ENCODE measurements at places on chromosomes 2 and 18.
A peak's percentile ranks its signal among the peaks of the same experiment; 100 is the strongest.

DNA sequence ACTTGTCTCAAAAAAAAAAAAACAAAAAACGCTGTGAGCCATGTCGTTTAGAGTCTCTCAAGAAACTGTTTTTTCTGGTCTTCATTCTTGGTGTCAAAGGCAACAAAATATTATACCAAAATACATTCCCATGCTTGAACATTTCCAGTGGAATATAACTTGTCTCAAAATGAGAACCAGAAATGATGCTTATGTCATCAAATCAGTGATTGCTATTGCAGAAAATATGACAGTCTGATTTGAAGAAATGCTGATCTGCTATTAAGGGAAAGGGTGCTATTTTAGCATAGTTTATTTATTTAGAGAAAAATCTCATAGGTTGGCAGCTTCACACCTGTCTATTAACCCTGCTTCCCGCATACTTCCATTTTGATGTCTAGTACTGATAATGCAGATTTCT lies 82.4 kb upstream of the ACSL3 start:
- DNase-seq, result no peak

- peak; percentile 6 for DNase-seq
Observed at GRCh38 chr2:23788100-23788499, 138.8 kb downstream of the ATAD2B start.

DNA sequence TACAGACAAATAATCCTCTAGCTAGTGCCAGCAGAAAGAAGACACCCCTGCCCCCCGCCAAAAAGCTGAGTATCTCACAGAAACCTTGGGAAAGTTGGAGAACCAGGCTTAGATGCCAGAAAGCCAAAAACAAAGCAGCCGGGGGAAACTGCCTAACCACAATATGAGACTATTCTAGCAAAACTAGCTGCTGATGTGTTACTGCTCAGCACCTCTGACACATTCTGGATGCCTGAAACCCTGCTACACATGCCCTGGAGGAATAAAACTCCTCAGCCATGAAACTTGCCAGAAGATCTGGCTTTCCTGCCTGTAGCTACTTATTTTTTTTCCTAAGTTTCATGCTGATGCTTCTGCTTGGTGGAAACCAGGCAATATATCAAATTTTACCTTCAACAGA lies 122.7 kb upstream of the GCFC2 start:
- no peak for DNase-seq

DNA sequence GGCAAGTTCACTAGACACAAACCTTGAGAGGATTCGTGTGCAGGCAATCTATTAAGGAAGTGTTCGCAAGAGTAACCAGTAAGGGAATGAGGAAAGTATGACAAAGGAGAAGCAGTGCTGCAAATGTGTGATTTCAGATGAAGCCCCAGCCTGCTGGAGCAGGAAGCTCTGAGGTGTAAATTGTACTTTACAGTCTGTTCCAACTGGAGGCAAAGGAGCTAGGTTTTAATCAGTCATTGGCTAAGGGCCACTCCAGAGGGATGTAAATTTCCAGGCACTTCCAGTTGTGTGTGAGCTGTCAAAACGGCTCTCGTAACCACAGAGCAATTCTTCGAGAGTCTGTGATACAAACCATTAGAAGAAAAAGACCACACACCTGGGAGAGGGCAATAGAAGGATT lies 359.5 kb upstream of the FAM98A start:
- DNase-seq, result no peak

DNA sequence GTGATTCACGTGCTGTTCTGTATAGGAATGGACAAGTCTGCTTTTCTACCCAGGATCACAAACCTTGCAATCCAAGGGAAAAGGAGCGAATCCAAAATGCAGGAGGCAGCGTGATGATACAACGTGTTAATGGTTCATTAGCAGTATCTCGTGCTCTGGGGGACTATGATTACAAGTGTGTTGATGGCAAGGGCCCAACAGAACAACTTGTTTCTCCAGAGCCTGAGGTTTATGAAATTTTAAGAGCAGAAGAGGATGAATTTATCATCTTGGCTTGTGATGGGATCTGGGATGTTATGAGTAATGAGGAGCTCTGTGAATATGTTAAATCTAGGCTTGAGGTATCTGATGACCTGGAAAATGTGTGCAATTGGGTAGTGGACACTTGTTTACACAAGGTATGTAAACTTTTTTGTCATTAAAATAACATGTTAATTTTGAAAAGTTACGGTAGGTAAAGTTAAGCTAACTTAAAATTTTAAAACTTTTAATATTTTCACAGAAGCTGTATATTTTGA lies 33.0 kb downstream of the PPM1B start:
- DNase-seq, result no peak

GRCh38 chr18:75582940-75583339 lies 155.4 kb upstream of the SMIM21 start:
- DNase-seq, result no peak

GRCh38 chr2:230068016-230068650 lies 591 bp downstream of the SLC16A14 start:
- peak; percentile 52 for DNase-seq

DNA sequence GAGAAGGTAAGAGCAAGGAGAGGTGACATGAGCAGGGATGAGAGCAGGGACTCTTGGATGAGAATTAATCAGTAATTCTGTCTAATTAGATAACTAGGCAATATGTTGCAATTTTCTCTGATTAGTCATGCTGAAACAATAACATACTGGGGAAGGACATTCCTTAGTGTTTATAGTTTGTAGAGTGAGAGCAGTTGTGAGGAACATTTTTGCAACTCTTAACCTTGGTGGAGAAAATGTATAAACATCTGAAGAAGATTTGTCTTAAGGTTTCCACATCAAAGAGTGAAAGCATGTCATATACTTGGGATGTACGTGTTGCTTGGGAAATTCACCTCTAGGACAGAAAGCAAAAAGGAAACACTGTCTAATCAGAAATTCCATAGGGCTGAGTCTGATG lies 955.4 kb upstream of the FANCL start:
- DNase-seq, result no peak

DNA sequence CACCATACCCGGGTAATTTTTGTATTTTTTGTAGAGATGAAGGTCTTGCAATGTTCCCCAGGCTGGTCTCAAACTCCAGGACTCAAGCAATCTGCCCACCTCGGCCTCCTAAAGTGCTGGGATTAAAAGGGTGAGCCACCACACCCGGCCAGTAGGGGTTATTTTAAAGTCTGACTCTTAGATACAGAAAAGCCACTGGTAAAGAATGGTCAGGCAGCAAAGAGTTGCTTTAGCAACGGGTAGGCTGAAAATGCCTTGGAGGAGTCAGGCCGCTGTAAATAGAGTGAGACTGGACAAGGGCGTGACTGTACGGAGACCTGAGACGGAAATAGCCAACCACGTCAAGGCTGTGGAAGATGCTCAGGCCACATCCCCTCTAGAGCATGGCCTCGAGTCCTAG lies 54.2 kb downstream of the ACKR3 start:
- DNase-seq, result no peak

DNA sequence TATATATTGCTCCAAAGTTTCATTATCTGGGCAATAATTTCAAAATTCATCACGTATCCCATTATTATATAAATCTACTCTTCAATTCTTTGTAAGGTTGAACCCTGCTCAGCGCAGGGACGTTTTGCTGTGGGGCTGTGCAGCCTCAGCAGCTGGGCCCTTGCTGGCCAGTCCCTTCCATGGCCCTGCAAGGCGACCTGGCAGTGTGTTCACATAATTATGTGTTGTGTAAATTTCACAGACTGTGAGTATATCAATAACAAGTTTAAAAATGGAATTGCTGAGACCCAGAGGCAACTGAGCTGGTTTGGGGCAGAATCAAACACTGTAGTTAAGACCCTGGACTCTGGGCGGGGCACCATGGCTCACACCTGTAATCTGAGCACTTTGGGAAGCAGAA lies 16.1 kb upstream of the MAL start:
- DNase-seq, result no peak

DNA sequence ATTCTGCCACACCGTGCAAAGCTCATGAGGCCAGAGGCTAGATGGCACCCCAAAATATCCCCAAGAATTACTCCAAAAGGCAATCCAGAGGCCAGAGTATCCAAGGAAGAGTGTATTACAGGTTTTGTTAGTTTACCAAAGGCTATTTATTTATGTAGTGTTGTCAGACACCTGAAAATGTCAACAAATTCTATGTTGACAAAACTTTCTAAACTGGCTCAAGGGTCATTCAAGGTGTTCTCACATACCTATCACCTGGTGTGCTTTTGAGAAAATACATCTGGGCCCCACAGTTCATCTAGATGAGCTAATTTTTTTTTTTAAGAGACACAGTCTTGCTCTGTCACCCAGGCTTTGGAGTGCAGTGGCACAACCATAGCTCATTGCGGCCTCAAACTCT lies 12.4 kb upstream of the DTNB start:
- no peak for DNase-seq

DNA sequence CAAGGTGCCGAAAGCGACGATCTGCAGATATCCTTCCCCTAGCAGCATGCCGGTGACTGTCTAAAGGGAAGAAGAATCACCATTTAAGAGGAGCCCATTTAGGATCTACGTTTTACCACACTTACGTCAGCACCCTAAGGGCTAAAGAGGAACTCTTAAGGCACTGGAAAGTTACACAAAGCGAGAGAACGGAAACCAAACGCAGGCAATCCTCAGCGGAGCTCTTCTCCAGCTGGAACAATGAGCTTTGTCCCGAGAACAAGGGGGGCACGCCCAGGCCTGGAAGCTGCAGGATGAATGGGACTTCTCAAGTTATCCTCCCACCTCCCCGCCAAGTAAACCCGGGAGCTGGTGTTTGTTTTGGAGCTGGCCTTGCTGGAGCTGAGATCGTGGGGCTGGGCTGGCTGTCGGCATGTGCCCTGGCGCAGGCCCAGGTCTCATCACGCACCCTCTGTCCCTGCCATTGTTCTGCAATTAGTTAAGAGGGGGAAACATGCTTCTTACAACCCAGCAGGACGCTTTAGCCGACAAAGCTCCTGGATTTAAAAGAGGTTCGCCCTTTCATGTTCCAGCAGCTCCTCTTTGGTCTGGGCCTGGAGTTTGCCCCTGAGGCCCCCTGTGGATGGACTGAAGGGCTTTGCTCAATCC lies 36.4 kb downstream of the PXDN start:
- DNase-seq, result no peak

DNA sequence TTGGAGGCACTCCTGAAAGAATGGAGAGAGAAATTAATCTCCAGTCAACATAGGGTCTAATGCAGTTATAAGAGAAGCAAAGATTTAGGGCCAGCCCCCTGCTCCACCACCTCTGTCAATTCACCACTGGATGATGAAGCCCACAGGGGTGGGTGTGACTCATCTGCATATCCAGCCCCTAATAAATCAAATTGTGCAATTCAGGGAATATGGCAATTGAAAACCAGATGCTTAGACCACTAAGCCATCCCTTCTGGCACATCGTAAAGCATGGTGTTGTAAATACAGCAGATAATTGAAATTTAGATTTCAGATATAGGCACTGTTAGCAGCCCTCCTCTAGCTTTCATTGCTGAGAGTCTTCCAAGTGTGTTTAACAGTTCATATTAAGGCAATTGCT lies 541.4 kb downstream of the PARD3B start:
- no peak for DNase-seq

- no peak for DNase-seq
Observed at GRCh38 chr18:47434214-47434746, 182.8 kb upstream of the SKOR2 start.

GRCh38 chr18:36665952-36666351 lies 162.8 kb downstream of the TPGS2 start:
- no peak for DNase-seq

DNA sequence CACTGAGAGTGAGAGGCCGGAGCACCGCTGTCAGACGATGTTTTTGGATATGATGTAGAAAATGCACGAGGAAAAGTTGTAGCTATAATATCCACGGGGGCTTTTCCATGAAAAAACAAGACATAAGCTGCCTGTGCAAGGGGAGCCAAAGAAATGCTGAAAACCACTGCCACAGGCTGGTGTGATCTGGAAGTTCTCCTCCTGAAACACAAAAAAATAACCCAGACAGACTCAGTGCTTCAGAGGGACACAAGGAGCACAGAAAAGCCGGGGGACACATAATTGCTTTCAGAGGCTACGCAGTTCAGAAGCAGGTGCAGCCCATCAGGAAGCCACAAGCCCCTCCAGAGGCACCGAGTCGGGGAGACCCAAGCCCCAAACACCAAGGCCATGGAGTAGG lies 98.2 kb downstream of the ZNF516 start:
- no peak for DNase-seq

- no peak for DNase-seq
Observed at GRCh38 chr2:216584112-216584511, 49.1 kb upstream of the IGFBP2 start.

DNA sequence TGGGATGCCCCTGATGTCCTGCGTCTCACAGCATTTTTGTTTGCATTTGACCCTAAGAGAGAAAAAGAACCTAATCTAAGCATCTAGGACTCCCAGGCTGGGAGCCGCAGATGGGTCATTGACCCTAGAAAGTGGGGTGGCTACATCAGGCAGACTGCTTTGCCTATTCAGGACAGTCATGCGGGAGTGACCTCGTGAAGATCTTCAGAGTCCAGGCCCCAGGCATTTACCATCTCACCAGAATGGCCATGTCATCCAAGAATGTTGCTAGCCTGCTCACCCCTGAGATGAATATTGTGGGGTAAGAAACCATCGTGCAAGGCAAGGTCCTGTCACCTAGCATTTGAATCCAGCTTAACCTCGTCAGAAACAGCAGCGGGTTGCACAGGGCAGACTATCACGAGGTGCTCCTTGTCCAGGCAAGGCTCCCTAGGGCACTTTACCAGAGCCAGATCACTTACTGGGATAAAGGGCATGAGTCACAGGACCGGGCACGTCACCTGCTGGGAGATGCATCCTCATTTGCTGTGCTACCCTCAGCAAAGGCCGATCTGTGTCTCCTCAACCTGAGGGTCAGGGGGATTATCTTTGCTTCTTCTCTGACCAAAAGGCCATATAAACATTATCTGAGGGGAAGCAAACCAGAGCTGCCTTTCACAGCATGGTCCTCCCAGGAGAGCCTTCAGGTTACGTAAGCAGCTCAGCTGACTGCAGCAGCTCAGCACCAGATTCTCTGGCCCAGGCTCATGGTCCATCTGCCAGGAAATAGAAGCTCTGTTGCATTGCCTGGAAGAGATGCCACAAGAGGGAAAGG lies 162.3 kb downstream of the ACKR3 start:
- no peak for DNase-seq

Data from GM12891 (cell line).